Urinary bladder (tissue), 4 donors: ENCODE measurements at places on chromosomes 4 and X. TPM values are rescaled to one million over a fixed set of nuclear protein-coding genes. Genes with fewer than 3 reads are reported as not detected.

TAF7L gene
- total RNA-seq, result 0.26 TPM

ZNF157 gene
- total RNA-seq, result 0.53 TPM

DUSP21 gene
- total RNA-seq, result not detected

PCDH11X gene
- total RNA-seq, result 3.4 TPM

HSFX1 gene
- total RNA-seq, result 0.95 TPM

HS3ST1 gene
- 3.0 TPM for total RNA-seq

P2RY10 gene
- 2.2 TPM for total RNA-seq

SASH3 gene
- 2.6 TPM for total RNA-seq

BMX gene
- total RNA-seq, result 4.8 TPM

NPY2R gene
- total RNA-seq, result 1.3 TPM

TMSB15B gene
- 18.6 TPM for total RNA-seq
